ENCODE measurements at places on chromosomes 3 and 15. TPM values are rescaled to one million over a fixed set of nuclear protein-coding genes. Genes with fewer than 3 reads are reported as not detected.

C2CD4B gene
- not detected for total RNA-seq

A4GNT gene
- total RNA-seq, result not detected

ADAMTS9 gene
- total RNA-seq, result 5.4 TPM

GOLGA6A gene
- not detected for total RNA-seq

LARP6 gene
- 42.5 TPM for total RNA-seq

EXD1 gene
- total RNA-seq, result not detected

DUOXA1 gene
- total RNA-seq, result not detected

ZDHHC23 gene
- total RNA-seq, result 5.5 TPM

SKOR1 gene
- 0.25 TPM for total RNA-seq

CLDN18 gene
- total RNA-seq, result not detected

LZTFL1 gene
- total RNA-seq, result 11.4 TPM

OR5H14 gene
- total RNA-seq, result not detected

CYP19A1 gene
- total RNA-seq, result not detected

PLA2G4D gene
- not detected for total RNA-seq

TMEM158 gene
- 20.9 TPM for total RNA-seq

GPR62 gene
- total RNA-seq, result 0.49 TPM

SLC9C1 gene
- total RNA-seq, result not detected

SNTN gene
- total RNA-seq, result not detected

NTRK3 gene
- total RNA-seq, result 0.13 TPM

UQCC5 gene
- 2.0 TPM for total RNA-seq

GOLGA6L4 gene
- total RNA-seq, result 0.49 TPM

RNU5B-1 gene
- not detected for total RNA-seq

AADACL2 gene
- total RNA-seq, result not detected

CACNA1D gene
- 0.49 TPM for total RNA-seq

CD200R1 gene
- total RNA-seq, result not detected

HTR3E gene
- total RNA-seq, result not detected

HMG20A gene
- 29.9 TPM for total RNA-seq

NMNAT3 gene
- 16.9 TPM for total RNA-seq

GOLGA8B gene
- total RNA-seq, result 25.5 TPM

HRH1 gene
- total RNA-seq, result 35.2 TPM

CCDC33 gene
- total RNA-seq, result not detected

HACL1 gene
- 15.3 TPM for total RNA-seq

SNX22 gene
- under 0.01 TPM for total RNA-seq

LSAMP gene
- total RNA-seq, result 9.8 TPM

CHL1 gene
- total RNA-seq, result not detected

GPR15 gene
- total RNA-seq, result not detected

KLHL6 gene
- not detected for total RNA-seq

IMPG2 gene
- total RNA-seq, result 0.16 TPM

SI gene
- total RNA-seq, result not detected

CCDC54 gene
- total RNA-seq, result not detected

IL17RB gene
- total RNA-seq, result 0.49 TPM

TMEM41A gene
- total RNA-seq, result 11.7 TPM

SLC28A2 gene
- not detected for total RNA-seq

ZNF662 gene
- total RNA-seq, result 1.8 TPM

NMD3 gene
- total RNA-seq, result 28.5 TPM

CELF6 gene
- total RNA-seq, result 0.13 TPM

CAMK2N2 gene
- 0.16 TPM for total RNA-seq

EEF1AKMT4 gene
- total RNA-seq, result 6.2 TPM

NOX5 gene
- total RNA-seq, result 0.16 TPM

MEX3B gene
- 11.2 TPM for total RNA-seq

KLHL25 gene
- 7.8 TPM for total RNA-seq

DNAH12 gene
- total RNA-seq, result not detected

SLC24A5 gene
- total RNA-seq, result not detected

TLR9 gene
- not detected for total RNA-seq

Measured in mesangial cell (primary cell).